Stimulated activated CD8-positive, alpha-beta memory T cell treated with anti-CD3 and anti-CD28 coated beads, Interleukin-7, amount 100 ng/mL, for 1 hour (primary cell): ENCODE measurements at places on chromosomes 3 and 15.

GRCh38 chr3:53402326-53402725 is 55.0 kb upstream of the DCP1A start:
- DNase-seq = no peak

DNA sequence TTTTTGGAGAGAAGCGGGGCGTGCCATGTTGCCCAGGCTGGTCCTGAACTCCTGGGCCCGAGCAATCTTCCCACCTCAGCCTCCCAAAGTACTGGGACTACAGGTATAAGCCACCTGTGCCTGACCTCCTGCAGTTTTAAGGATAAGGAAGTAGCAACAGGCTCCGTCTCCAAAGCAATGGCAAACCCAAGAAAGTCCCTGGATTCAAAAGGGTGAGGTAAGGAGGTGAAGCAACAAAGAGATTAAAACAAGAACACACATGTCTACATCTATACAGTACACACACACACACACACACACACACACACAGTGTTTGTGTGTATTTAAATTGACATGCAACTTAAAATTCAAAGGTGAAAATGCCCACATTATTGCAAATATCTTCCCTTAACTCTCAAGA is 58.9 kb downstream of the ABCC5 start:
- DNase-seq = no peak

DNA sequence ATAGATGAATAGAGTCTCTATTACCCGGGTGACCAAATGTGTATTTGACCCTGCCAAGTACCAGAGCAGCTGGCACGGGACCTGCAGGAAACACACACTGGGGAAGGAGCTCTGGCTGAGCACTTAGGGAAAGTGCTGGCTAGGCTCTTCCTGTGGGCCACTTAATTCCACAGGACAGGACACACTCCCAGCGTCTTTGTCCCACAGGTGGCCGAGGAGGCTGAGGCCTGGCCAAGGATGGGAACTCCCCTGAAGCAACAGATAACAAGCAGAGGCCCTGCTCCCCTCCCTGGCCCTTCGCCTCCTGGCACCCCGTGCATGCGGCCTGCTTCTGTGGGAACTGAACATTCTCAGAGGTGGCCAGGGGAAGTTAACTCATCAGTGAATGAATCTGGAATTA is 180.8 kb downstream of the ATP10A start:
- DNase-seq = no peak

GRCh38 chr15:29968099-29968894 is 114.5 kb upstream of the GOLGA8J start:
- no peak for DNase-seq

- no peak for DNase-seq
Observed at GRCh38 chr3:42680271-42680670, 5.1 kb upstream of the KLHL40 start.

DNA sequence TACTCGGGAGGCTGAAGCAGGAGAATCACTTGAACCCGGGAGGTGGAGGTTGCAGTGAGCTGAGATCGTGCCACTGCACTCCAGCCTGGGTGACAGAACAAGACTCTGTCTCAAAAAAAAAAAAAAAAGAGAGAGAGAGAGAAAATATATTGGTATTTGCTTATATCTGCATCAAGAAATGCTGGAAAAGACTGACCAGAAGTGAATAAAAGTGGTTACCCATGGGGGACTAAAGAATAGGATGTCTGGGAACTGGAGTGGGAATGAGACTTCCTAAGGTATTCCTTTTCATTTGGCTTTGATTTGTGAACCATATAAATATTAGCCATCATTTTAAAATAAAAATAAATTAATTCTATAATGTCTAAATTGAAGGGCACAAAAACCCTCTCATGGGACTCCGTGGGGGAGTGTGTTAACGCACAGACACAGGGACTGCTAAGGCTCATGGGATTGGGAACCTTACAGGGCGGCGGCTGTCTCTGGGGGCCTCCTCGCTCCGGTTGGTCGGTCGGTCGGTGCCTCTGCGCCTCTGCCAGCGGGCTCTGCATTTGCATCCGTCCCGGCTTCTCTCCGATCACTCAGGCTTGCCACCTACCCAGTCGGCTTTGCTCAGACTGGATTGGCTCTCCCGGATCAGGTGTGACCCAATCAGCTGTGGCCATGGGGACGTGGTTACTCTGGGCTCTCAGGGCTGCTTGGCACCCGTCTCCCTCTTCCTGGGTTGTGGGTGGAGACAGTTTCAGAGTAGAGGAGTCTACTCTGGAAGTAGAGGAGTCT is 12.7 kb upstream of the TSPAN3 start:
- peak; percentile 19 for DNase-seq

DNA sequence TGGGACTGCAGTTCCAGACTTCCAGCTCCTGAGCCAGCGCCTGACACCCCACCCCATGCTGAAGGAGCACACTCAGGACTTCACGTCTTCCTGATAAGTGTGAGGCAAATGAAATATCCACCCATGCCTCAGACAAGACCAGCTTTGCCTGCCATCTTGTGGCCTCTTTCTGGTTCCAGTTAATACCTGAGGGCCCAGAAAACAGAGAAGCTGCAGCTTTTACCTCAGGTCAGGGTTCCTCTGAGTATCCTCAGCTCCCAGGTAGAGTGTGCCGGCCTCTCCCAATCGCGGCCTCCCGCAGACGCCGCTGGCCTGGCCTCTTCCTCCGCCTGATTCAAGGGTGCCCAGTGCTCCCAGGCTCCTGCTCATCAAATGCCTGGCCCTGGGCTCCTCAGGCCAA is 5.1 kb upstream of the KLHL6 start:
- no peak for DNase-seq

GRCh38 chr15:73522011-73522410 is 79.0 kb downstream of the REC114 start:
- DNase-seq = no peak

DNA sequence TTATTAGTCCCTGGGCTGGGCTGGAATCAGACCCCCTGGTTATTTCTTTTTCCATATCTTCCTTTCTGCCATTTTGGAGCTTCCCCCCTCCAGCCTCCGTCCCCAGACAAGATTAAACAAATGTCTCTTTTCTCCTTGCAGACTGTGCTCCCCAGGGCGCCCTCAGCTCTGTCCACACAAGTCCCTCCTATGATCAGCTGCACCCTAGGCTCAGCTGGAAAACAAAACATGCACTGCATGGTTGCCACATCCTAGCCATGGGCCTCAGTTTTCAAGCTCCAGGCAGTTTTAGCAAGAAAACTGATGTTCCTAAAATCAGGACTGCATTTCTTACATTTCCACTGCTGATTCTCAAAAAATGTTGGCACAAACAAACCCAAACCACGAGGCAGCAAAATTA is 23.5 kb upstream of the RFTN1 start:
- no peak for DNase-seq

DNA sequence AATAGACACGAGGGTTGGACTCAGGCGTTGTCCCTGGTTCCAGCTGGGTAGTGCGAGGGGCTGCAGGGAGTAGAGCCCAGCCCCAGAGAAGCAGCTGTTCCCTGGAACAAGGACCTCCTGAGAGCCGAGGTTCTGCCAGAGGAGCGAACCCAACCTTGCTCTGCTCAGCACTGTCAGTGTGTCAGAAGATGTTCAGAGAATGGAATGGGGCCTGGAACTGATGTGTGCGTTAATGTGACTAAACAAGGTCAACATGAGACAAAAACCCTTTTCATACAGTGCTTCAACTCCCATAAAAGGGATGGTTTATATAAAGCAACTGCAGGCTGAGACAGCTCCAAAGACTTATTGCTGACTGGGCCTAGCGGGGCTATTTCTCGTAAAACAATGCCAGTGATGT is 35.5 kb upstream of the HACD2 start:
- no peak for DNase-seq

GRCh38 chr3:16398648-16399047 is 114.9 kb downstream of the RFTN1 start:
- no peak for DNase-seq

GRCh38 chr3:44237161-44237560 is 4.5 kb upstream of the TOPAZ1 start:
- no peak for DNase-seq

- no peak for DNase-seq
Observed at GRCh38 chr15:99103279-99103678, 1.6 kb upstream of the SYNM start.

DNA sequence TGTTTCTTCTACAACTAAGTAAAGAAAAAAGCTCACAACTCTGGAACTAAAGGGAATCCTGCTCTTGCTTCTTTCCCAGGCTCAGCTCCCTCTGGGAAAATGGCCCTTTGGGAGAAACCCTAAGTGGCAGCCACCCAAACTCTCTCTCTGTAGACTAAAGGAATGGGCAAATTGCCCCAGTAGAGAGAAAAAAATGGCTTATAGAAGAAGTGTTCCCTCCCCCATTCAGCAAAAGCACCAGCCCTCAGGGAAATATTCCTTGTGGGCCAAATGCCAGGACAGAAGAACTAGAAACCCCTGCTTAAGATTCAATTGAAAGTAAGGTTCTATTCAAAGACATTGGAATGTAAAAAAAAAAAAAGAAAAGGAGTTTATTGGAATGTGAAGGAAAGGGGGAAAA is 603.7 kb upstream of the ALCAM start:
- no peak for DNase-seq

DNA sequence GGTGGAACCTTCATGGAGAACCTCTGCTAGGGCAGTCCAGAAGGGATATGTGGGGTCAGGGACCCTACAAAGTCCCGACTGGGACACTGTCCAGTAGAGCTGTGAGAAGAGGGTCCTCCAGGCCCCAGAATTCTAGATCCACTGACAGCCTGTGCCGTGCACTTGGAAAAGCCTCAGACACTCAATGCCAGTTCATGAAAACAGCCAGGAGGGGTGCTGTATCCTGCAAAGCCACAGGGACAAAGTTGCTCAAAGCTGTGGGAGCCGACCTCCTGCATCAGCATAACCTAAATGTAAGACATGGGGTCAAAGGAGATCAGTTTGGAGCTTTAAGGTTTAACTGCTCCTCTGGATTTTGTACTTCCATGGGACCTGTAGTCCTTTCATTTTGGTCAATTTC is 448.8 kb upstream of the CADM2 start:
- no peak for DNase-seq

DNA sequence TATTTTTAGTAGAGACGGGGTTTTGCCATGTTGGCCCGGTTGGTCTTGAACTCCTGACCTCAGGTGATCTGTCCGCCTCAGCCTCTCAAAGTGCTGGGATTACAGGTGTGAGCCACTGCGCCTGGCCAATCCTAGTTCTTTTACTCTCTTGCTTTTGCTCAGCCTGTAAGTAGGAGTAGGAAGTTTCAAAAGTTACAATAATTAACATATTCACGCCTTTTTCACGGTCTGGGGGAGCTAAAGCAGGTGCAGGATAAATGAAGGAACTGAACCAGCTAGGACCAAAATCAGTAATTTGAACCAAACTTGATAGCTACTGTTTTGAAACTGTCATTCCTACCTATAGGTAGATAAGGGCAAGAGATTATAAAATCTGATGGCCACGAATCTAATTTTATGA is 98.5 kb downstream of the CACNA1D start:
- DNase-seq = no peak

GRCh38 chr3:72458375-72458774 is 389.9 kb downstream of the SHQ1 start:
- no peak for DNase-seq

GRCh38 chr3:69385723-69386555 is at the start of gene FRMD4B:
TSS of gene FRMD4B (minus strand) at chr3:69386088. CDS start at chr3:69385989, 99 bp downstream.
- DNase-seq = no peak

DNA sequence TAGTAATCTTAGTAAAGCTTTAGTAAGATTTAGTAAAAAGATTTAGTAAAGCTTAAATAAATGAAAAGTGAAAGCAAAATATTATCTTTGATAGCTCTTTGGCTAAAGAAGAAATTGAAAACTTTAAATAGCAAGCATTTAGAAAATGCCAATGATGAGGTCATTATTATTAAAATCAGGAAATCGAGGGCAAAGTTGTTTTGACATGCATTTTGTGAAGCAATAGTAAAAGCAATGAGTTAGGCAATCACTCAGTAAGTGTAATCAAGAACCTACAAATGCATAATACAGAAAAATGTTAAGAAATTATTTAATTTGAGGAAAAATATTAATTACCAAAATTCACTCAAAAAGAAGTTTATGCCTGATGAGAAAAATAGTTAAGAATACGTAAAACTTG is 280.3 kb upstream of the MME start:
- no peak for DNase-seq

- DNase-seq = no peak
Observed at GRCh38 chr15:75551091-75551490, 28.0 kb downstream of the PTPN9 start.

GRCh38 chr3:19652336-19652735 is 281.7 kb downstream of the EFHB start:
- no peak for DNase-seq

DNA sequence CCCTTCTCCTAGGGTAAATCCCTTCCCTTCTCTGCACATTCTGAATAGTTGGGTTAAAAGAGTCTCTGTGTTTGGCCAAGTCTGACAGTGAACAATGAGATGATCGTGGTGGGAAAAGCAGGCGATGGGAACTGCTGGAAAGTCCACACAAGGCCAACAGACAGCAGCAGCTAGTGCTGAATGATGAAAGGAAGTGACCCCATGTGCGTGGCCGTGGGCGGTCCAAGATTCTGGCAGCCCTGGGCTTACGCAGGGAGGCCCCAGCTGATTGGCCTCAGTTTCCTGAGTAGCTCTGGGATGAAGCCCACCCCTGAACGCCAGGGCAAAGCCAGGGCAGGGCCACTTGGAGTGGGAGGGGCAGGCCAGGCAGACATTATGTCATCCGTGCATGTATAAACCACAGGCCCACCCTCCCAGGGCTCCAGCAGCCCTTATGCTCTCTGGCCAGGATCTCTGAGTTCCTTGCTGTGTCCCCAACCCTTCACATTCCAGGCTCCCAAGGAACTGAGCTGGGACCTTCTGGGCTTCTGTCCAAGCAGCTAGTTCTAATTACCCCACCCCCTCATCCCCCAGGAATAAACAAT is 57.8 kb downstream of the CDC25A start:
- DNase-seq = no peak
